Activated T-helper 1 cell treated with anti-CD3 and anti-CD28 coated beads, Interleukin-2, amount 50 U/mL, for 16 hours (primary cell): ENCODE measurements at places on chromosomes 3 and 15.
A peak's percentile ranks its signal among the peaks of the same experiment; 100 is the strongest.

- no peak for DNase-seq
Observed at GRCh38 chr3:152148579-152148978, 120.2 kb upstream of the MBNL1 start.

- no peak for DNase-seq
Observed at GRCh38 chr3:194134231-194134756, 1.7 kb upstream of the HES1 start.

- DNase-seq, result no peak
Observed at GRCh38 chr3:122101646-122102045, 46.5 kb downstream of the CD86 start.

DNA sequence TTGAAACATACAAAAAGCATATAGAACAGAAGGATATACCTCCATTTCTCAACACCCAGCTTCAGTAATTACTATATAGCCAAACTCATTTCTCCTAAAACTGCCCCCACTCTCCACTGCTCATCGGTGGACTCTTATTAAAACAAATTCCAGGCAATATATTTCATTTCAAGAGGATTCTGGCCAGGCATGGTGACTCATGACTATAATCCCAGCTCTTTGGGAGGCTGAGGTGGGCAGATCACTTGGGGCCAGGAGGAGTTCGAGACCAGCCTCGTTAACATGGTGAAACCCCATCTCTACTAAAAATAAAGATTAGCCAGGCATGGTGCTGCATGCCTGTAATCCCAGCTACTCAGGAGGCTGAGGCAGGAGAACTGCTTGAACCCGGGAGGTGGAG lies 40.9 kb downstream of the SNX4 start:
- no peak for DNase-seq

DNA sequence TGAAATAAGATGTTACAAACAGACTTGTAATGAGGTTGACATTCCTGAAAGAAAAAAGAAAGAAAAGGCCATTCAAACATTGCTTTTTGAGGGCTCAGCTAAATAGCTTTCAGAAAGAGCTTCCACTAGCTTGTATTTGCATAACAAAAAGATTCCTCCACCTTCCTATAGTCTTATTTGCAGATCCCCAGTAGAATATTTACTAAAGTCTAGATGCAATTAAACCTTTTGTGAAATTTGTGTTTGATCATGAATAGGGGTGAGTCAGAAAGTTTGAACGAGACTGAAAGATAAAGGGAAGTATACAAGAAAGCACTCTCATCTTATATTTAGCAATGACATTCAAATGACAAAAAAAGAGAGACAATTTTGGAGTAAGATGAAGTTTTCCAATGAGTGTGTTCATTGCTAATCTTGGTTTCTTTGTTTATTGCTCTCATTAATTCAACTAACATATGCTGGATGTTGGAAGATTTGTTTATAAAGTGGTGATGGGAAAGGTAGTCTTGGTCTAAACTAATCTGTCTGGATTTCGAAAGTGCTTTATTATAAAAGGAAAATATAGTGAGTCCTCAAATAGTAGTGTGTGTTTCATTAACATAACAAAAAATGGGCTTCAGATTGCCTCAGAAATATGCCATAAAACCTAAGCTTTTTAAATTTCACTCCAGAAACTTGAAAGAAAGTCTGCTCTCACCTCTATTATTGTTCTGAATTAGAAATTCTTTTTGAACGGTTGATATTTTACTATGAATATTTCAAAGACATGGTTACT lies 9.1 kb upstream of the CADPS start:
- DNase-seq, result no peak

- DNase-seq, result peak; percentile 90
Observed at GRCh38 chr3:171459942-171460724, at the start of gene TNIK. Gene TNIK, minus strand, starts transcription at chr3:171460405. Its CDS starts 342 bp downstream, at chr3:171460063.

- DNase-seq, result no peak
Observed at GRCh38 chr3:150127011-150127490, 156.4 kb upstream of the PFN2 start.

- no peak for DNase-seq
Observed at GRCh38 chr15:74768771-74769342, 13.0 kb upstream of the CSK start.

- no peak for DNase-seq
Observed at GRCh38 chr3:47227678-47228077, 54.9 kb downstream of the KIF9 start.

GRCh38 chr3:126212620-126213378 lies 32.4 kb upstream of the ALDH1L1 start:
- no peak for DNase-seq

GRCh38 chr3:71129611-71130431 lies 453.7 kb downstream of the FOXP1 start:
- DNase-seq, result no peak

DNA sequence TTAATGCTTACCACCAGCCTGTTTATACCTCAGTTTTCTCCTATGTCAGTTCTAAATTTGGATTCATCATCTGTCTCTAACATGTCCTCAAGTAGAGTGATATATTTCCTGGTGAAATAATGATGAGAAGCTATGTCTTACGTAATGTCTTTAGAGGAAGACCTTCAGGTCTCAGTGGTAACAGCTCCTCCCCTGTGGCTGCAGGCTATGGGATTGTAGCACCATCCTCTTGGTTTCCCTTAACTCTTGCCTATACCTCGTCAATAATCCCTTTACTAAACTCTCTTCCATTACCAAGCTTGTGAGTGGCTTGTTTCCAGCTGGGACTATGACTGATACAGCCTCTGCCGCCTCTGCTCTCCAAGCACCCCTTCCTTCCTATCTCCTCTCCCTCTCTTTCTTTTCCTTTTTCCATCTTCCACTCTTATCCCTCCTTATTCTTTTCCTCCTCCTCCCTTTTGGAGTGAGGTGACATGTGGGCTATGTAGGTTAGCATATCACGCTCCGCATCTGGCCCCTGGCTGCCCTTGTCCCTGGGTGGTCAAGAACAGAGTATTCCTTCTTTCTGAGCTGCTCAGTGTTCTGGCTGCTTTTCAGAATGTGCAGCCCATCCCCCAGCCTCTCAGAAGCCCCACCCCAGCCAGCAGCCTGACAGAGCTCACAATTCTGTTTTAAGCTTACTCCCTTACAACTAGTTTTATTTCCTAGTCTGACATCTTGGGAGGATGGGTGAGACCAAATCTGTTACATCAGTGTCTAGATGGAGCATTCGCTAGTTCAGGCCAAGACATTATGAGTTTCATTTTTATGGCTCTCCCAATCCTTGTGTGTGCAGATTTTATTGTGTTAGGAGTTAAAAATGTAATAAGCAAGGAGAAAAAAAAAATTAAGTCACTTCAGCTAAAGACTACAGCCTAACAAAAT lies 75.0 kb upstream of the RNU6-1 start:
- no peak for DNase-seq

GRCh38 chr15:90232941-90233386 lies 777 bp downstream of the CIB1 start:
- no peak for DNase-seq

- no peak for DNase-seq
Observed at GRCh38 chr3:100540791-100541334, 48.4 kb downstream of the TMEM45A start.

GRCh38 chr3:41792806-41793205 lies 169.1 kb downstream of the ULK4 start:
- no peak for DNase-seq

- no peak for DNase-seq
Observed at GRCh38 chr3:149280671-149281349, 52.6 kb downstream of the TM4SF18 start.

- no peak for DNase-seq
Observed at GRCh38 chr3:124607163-124607562, 123.1 kb upstream of the UMPS start.

DNA sequence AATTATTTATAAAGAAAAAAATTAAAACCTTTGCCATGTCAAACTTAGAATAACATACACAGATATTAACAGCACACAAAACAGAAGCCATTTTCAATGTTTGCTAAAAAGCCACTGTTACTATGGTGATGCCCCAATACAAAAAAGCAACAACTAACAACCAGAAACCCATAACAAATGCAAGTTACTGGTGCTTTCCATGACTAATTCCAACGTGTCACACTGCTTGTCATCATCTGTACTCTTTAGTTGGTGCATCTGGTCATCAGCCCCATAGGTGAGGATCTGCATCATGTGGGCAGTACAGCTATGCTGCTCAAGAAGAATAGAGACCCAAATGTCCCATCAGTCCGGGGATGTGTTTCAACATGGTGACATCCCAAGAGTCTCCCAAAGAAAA lies 52.8 kb downstream of the ATP8B4 start:
- DNase-seq, result no peak

DNA sequence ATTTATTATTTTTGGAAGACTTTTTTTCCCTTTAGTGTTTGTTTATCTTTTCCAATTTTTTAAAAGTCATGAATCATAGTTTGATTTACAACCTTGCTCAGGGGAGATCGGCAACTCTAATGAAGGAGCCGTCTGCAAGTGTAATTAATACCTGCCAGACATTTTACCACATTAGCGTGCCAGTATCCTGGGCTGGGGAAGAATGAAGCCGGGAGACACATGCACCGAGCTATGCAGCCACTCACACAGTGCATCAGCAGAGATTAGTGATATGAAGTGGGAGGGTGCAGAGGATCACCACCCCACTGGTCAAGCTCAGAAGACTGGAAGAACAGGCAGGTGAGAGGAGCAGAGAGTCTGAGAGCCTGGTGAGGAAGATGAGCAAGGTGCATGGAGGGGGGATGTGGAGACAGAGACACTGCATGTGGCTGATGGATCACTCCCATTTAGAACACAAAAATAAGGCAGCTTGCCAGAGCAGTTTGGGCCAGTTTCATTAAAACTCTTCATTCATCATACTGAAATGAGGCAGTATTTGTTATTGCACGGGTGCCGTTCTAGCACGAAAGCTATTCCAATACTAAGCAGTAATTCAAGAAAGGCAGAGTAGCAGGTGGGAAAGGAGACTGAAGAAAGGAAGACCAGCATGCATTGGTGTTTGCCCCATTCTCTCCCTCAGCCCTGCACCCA lies 821.6 kb downstream of the TUSC7 start:
- DNase-seq, result no peak

DNA sequence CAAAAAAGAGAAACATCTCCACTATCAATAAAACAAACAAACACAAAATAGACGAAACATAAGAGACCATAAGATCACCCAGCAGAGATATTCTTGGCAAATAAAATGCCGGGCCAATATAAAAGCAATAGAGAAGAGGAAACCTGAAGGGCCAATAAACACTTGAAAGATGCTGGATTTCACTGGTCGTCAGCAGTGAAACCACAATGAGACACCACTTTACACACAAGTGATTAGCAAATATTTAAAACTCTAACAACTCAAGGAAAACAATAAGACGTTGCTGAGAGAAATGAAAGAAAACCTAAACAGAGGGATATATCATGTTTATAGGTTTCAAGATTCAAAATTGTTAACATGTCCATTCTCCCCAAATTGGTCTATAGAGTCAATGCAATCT lies 148.5 kb downstream of the WDR76 start:
- no peak for DNase-seq

DNA sequence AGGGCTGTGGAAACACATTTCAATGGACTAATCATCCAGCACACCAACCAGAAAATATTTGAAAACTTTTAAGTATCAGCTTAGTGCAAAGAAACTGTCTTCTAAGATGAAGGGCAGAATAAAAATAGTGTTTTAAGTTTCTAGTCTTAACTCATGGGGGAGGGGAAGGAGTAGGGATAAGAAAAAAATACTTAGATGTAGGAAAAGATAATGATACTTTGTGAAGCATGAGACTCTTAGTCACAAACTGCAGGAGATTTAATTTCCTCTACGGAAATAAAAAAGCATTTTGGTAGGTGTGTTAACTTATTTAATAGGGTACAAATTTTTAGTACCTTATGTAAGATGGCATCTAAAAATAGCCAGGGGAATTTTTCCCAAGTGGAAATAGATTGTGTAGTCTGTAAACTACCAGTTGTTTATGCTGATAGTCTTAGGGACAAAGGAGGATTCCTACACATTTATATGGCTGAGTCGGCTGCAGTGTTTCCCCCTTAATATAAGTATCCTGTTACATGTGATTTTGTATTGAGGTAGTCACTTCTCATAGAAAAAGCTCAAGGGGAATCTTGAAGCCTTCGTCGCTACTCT lies 78.2 kb upstream of the GBE1 start:
- no peak for DNase-seq

DNA sequence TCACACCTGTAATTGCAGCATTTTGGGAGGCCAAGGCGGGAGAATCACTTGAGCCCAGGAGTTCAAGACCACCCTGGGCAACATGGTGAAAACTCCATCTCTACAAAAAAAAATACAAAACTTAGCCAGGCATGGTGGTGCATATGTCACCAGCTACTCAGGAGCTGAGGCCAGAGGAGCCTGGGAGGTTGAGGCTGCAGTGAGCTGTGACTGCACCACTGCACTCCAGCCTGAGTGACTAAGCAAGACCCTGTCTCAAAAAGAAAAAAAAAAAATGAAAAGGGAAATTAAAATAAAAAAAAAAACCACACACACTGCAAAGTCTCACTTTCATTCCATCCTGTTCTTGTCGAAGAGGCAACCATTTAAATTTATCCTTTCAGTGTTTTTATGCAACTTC lies 100.8 kb upstream of the PIAS1 start:
- DNase-seq, result no peak

DNA sequence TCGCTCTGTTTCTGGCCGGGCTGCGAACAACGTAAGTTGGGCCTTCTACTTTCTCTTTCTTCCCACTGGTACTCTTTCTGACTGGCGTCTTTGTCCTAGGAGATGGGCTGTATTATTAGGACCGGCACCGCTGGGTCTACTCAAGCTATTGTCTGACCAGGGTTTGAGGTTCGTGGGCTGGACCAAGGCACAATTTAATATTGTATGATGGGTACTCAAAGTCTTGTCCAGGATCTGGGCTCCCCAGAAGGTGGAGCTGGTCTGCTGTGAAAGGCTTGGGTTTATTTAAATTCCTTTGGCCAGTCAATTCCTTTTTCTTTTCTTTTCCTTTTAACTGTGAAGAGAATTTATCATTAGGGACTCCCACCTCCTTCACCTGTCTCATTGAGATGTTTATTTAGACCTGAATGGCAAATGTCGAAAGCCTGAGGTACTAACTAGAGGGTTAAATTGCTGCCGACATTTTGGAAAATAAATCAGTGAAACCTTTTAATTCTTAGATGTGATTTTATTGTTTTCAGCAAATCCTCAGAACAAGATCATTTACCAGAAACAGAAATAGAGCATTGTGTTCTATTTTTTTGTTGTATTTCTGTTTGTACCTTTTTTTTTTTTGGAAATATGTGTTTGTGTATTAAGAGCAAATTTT lies 410 bp downstream of the LRRC49 start:
- no peak for DNase-seq

DNA sequence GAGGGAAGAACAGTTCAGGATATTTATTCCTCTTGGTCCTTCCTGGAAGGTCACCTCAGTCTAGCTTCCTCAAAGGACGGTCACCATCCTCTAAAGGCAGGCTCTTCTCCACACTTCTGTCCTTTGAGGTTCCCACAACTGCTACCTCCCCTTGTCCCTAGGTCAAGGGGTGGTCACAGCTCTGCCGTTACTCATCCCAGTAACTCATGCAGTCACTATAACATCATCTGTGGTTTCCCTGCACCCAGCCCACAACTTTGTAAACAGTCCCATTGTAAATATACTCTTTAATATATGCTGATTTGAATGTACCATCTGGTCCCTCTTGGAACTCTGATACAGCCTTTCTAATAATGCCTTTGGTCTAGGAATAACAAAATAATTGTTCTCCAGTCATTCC lies 887.4 kb downstream of the FHIT start:
- no peak for DNase-seq
